ENCODE measurements at places on chromosomes 3 and 15.
A peak's percentile ranks its signal among the peaks of the same experiment; 100 is the strongest.

GRCh38 chr15:101179341-101180153, 72.3 kb downstream of the CHSY1 start:
- peaks cover 24% of the 10 kb centered on the region for H3K36me3 ChIP-seq
- DNase-seq: no peak
- H3K4me1 ChIP-seq: no peaks in the 10 kb centered on the region
- no peak overlapping the region for H3K27ac ChIP-seq
- H3K4me3 ChIP-seq: no peak overlapping the region

- H3K36me3 ChIP-seq: peaks cover 21% of the 10 kb centered on the region
- H3K27ac ChIP-seq: peak overlapping the region; percentile 83
- no peak overlapping the region for H3K4me3 ChIP-seq
- DNase-seq: peak; percentile 81
Measured at GRCh38 chr3:12155828-12156227, 2.9 kb downstream of the TIMP4 start.

DNA sequence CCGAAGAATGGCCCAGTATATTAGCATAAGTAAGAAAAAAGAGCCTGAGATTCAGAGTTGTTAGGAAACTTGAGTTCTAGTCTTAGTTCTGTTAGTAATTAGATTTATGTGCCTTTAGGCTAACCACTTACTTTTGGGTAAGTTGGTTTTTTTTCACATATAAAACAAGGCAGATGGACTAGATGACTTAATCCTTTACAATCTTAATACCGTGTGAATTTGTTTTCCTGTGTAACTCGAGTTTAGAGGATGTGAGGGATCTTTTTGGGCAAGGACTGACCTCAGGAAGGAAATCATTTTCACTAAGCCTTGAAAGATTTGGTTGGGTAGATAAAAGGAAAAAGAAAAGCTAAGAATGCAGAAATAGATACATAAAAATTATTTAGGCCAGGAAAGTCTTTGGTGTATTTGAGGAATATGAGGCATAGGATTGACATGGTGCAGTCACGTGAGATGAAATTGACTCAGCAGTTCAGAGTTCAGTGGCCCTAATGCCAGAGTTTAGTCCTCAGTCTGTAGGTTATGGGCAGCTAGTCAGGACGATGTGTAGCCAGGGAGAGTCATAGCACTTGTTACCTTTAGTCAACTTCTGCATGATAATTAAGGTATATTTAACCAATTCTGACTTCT, 34.6 kb downstream of the PAK2 start:
- no peaks in the 10 kb centered on the region for H3K36me3 ChIP-seq
- no peak overlapping the region for H3K4me3 ChIP-seq
- H3K27ac ChIP-seq: no peak overlapping the region

- no peaks in the 10 kb centered on the region for H3K27me3 ChIP-seq
- no peaks in the 10 kb centered on the region for H3K4me1 ChIP-seq
- no peak overlapping the region for H3K27ac ChIP-seq
- no peak for DNase-seq
Measured at GRCh38 chr15:51812598-51812997, 16.9 kb upstream of the TMOD3 start.

GRCh38 chr3:49263159-49263889, 13.7 kb downstream of the C3orf62 start:
- H3K36me3 ChIP-seq: no peaks in the 10 kb centered on the region
- H3K4me3 ChIP-seq: no peak overlapping the region
- no peak for DNase-seq
- no peaks in the 10 kb centered on the region for H3K27me3 ChIP-seq
- H3K4me1 ChIP-seq: no peaks in the 10 kb centered on the region

DNA sequence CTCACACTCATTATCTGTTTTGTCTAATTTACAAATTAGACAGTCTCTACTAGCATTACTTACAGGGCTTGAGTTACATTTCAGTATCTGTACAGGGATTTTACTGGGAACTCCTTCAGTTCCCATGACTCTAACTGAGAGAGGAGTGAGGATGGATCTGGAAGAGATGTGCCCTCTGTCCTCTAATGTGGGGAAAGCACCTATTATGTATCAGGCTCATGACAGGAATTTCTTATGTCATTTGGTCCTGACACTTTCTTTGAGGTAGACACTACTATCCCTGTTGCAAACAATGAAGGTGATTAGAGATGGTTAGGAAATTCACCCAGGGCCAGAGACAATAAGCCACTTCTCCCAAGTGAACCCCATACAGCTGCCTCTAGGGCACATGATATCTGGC, 10.9 kb upstream of the NCKIPSD start:
- peaks cover 42% of the 10 kb centered on the region for H3K36me3 ChIP-seq
- DNase-seq: no peak
- H3K4me3 ChIP-seq: no peak overlapping the region
- no peaks in the 10 kb centered on the region for H3K27me3 ChIP-seq
- H3K27ac ChIP-seq: no peak overlapping the region
- no peaks in the 10 kb centered on the region for H3K4me1 ChIP-seq

DNA sequence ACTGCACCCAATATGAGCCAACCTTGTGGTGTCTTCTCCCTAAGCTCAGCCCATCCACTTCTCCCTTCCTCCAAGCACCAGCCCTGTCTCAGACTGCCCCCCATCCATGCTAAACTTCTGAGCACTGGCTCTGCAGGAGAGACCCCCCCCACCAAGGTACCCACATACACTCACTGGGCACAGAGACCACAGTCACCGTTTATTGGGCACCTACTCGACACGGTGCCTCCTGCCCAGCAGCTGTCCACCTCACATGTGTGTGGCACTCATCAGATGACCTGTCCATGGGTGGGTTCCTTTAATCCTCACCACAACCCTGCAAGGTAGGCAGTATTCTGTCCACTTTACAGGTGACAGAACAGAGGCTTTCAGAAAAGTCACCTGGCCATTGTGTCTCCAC, 22.3 kb upstream of the SFMBT1 start:
- H3K36me3 ChIP-seq: no peaks in the 10 kb centered on the region
- H3K27ac ChIP-seq: no peak overlapping the region
- H3K4me3 ChIP-seq: no peak overlapping the region
- DNase-seq: no peak
- no peaks in the 10 kb centered on the region for H3K27me3 ChIP-seq
- no peaks in the 10 kb centered on the region for H3K4me1 ChIP-seq

- no peaks in the 10 kb centered on the region for H3K36me3 ChIP-seq
- H3K27me3 ChIP-seq: no peaks in the 10 kb centered on the region
- H3K27ac ChIP-seq: peak overlapping the region; percentile 56
- H3K4me1 ChIP-seq: peaks cover 20% of the 10 kb centered on the region
- no peak overlapping the region for H3K4me3 ChIP-seq
Measured at GRCh38 chr3:11545186-11545851, 98.4 kb downstream of the VGLL4 start.

- H3K4me3 ChIP-seq: no peak overlapping the region
- no peak for DNase-seq
- H3K36me3 ChIP-seq: no peaks in the 10 kb centered on the region
Measured at GRCh38 chr3:44128057-44128775, 113.5 kb upstream of the TOPAZ1 start.

DNA sequence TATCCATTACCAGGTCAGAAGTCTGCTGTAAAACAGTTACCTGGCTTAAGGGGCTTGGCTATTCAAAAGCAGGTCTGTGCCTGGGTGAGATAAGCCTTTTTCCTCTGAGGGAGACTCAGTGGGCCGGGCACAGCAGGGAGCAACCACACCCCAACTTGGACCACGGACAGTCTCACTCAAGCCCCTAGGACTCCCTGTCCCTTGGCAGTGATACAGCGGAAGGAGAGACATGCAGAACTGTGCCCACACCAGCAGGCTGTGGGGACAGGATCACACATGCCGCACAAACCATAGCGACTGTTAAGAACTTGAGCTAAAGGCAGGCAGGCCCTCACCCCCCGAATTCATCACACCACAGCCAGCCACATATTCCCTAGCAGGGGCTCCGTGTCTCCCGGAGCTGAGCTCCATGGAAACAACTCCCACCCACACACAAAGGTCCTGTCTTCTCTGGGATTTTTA, 2.8 kb upstream of the GP5 start:
- peaks cover 18% of the 10 kb centered on the region for H3K36me3 ChIP-seq
- DNase-seq: no peak
- no peaks in the 10 kb centered on the region for H3K4me1 ChIP-seq
- no peak overlapping the region for H3K4me3 ChIP-seq
- H3K27ac ChIP-seq: no peak overlapping the region
- H3K27me3 ChIP-seq: no peaks in the 10 kb centered on the region

Measured in right atrium auricular region (tissue), 2 donors.